Hematopoietic multipotent progenitor cell (in vitro differentiated cells): ENCODE measurements at places on chromosomes 12 and 14.
A peak's percentile ranks its signal among the peaks of the same experiment; 100 is the strongest.

GRCh38 chr12:48940181-48940580, 14.9 kb upstream of the FKBP11 start:
- no peak for DNase-seq

DNA sequence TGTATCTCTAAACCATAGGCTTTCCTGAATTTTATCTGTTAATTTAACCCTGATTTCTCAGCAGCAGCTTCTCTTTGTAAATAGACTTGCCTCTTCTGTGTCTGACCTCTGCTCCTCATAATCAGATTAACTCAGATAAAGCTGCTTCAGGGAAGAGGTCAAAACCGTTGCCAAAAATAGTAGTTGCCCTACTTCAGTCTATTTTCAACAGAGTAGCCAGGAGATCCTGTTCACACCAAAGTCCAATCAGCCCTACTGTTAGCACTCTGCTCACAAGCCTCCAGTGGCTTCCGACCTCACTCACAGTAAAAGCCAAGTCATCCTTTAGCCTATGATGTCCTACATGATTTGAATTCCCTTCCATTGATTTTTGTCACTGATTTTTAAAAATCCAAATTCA, 258.4 kb downstream of the PPFIA2 start:
- no peak for DNase-seq

DNA sequence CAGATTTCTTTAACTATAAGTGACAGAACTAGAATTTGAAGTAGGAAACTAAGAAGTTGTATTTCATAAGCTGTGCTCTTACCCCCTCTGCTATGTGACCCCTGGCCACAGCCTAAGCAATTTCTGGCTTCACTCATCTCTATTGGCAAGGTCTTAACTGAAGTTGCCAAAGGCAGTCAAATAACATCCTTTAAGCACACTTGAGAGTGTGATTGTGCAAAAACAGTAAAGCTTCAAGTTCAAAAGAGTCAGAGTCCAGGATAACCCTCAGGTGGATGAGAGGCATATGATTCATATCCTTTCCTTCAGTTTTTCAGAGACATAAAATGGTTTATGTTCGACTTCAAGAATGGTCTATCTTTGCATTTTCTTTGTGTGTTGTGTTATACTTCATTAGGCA, 45.2 kb downstream of the GRIP1 start:
- DNase-seq: no peak

DNA sequence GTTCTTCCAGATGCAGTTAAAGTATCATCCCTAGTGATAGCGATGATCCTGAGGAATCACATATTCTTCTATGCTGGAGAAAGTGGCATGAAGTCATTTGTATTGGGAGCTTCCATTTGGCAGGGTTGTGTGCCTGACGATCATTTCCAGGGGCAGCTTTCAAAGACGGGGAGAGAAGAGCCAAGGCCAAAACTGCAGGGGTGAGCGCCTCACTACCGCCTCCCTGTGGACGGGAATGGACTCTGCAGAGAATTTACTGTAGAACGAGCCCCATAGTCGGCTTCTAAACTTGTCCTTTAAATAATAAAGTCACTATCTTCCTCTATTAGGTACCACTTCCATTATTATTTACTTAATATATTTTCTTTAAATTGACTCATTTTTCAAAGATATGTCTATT, 555.9 kb upstream of the TMEM132C start:
- DNase-seq: no peak

DNA sequence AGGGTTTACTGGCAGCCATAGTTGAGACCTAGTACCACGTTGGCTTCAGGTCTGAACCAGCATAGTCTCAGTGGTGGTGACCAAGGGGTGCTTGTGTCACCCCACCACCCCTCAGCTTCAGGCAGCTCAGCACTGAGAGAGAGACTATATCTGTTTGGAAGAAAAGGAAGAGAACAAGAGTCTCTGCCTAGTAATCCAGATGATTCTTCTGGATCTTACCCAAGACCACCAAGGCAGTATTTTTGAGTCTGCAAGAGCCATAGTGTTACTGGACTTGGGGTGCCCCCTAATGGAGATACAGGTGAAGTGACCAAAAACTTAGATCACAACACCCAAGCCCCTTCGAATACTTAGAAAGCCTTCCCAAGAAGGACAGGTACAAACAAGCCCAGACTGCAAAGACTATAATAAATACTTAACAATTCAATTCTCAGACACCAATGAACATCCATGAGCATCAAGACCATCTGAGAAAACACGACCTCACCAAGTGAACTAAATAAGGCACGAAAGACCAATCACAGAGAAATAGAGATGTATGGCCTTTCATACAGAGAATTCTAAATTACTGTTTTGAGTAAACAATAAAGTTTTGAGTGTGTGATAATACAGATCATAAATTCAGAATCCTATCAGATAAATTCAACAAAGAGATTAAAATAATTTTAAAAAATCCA, 107.0 kb downstream of the HELB start:
- peak; percentile 76 for DNase-seq

- DNase-seq: no peak
Measured at GRCh38 chr12:16473610-16474326, 126.3 kb downstream of the MGST1 start.

GRCh38 chr12:57760347-57760982, 5.6 kb downstream of the MARCHF9 start:
- no peak for DNase-seq

DNA sequence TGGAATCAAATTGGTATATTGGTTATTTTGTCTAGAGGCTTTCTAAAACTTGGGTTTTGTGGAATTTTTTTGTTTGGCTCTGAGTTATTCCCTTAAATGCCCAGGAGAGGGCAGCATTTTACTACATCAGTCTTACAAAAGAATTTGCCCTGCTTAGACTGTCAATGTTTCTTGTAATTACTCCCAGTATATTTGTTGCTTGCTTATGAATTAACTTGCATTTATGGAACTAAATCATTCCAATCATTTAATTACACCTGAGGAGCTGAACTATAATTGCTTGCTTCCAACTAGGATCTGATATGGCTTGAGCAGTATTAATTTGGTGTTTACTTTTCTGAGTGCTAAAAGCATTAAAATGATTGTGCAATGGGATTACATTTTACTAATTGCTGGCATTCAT, 48.7 kb downstream of the MIPOL1 start:
- peak; percentile 20 for DNase-seq

- no peak for DNase-seq
Measured at GRCh38 chr12:105750096-105750495, 388.7 kb downstream of the NUAK1 start.

GRCh38 chr12:29309320-29309902, 71.6 kb downstream of the ERGIC2 start:
- DNase-seq: peak; percentile 58

GRCh38 chr14:54803396-54803795, 99.2 kb downstream of the GCH1 start:
- peak; percentile 48 for DNase-seq

GRCh38 chr12:48993787-48994186, 5.4 kb downstream of the DDN start:
- no peak for DNase-seq

DNA sequence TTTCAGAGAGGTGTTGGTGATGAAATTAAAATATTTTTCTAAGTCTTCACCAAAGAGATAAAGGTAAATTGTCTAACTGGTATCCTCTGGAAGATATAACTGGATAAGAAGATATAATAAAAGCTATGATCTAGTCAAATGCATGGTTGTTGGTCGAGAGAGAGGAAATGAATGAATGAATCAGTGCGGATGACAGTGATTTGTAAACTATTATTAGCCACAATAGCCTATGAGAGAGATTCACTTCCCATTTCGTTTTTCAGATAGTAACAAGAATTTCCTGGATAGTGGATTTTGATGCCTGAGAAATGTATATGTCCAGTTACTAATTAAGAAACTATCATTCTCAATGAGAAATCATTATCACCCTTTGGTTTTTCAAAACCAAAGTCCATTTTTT, 63.1 kb downstream of the HEATR5A start:
- DNase-seq: no peak

GRCh38 chr12:87150969-87151662, 878.1 kb downstream of the C12orf50 start:
- DNase-seq: no peak

DNA sequence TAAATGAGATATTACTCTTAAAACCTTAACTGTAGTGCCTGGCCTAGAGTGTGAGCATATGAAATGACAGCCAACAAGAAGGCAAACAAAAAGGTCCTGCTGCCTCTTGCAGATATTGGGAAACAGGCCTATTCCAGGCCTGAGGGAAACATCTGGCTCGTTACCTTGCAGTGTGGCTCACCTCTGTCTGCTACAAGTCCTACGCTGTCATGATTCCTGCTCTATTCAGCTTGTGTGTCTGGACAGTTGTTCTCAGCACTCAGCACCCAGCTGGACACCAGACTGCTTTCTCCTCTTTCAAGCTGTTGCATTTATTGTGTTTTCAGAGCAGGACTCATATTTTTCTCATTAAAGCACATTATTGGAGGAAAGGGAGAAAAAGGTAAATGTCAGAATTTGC, 113.5 kb downstream of the TMTC2 start:
- no peak for DNase-seq

- DNase-seq: no peak
Measured at GRCh38 chr14:26993556-26993955, 395.7 kb upstream of the NOVA1 start.

GRCh38 chr12:122200541-122201175, 2.9 kb upstream of the B3GNT4 start:
- no peak for DNase-seq

DNA sequence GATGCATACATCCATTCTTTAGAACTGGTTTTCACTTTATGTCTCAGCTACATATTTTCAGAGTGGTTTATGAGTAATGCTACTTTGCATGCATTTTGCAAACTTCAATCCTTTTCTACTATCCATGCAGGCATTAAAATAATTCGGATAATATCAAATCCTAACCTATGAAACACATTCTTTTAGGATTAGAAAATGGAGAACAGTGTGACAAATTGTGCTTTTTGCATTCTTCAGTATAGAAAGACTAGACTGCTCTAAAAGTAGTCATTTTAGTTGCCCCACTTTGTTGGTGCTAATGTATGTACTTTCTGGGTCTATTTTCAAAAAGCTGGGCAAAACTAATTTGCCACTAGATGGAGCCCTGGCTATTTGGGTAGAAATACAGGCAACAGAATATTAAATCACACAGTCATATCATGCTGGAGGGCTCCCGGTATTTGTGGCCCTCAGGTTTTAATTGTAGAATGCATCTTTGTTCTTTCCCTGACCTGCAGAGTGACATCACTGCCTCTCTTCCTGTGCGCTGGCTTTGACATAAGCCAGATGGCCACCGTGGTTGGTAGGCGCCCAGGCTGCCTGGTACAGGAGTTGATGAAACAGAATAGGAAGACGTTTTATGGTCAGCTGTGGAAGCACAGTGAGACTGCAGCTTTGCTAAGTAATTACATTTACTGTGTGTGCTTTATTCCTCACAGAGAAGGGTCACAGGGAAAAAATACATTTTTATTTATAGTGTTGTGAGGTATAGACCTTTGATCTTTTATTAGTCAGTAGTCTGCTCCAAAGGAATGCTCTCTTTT, 28.1 kb downstream of the MSRB3 start:
- peak; percentile 66 for DNase-seq

DNA sequence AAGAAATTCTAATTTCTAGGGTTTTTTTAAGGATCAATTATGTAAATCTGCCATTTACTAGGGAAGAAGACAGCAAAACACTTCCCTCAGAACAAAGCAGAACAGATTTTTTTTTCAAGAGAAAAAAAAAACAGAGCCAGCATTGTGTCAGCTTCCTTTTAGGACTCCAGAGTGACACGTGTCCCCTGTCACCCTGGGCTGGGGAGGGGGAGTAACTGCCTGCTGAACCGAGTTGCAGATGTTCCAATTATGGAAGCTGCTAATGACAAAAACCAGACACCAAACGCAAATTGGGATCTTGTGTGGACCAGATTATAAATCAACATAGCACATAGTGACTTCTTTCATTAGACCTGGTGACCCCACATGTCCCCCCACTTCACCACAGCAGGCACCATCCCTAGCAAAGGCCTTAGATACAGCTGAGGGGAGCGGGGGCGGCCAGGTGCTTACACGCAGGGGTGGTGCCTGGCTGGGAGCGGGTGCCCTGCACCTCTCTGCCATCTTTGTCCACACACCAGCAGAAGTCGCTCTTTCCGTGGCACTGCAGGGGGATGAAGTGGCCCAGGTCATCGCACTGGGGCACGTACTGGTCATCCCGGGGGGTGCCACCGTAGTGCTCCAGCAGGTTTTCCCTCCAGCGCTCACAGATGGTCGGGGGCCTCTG, 25.4 kb downstream of the RTRAF start:
- no peak for DNase-seq

DNA sequence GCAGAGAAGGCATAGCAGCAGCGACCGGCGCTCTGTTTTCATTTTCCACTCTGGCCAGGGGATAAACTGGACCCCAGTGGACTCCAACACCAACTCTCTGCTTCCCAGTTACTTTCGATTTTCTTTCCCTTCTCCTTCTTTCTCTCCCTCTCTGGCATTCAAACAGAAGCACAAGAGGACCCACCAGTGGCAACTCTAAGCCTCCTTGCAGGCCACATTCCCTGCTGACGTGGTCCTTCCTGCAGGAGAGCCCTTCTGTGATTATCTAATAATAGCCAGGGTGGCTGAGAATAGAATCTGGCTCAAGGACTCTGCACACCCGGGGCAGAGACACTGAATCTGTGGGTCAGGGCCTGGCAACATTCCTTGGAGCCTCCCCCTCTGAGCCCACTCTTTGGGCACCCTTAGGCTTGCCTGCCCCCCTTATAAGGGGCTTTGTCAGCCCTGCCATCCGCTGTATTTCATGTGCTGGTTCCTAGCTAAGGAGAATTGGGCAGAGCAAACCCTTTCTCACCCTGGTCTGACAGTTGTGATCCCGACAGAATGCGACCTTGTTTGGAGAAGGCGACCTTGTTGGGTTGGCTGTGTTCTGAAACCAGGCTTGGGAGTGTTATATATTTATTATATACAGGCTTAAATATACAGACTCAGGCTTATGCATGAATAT, 8.2 kb upstream of the HOXC6 start:
- no peak for DNase-seq

DNA sequence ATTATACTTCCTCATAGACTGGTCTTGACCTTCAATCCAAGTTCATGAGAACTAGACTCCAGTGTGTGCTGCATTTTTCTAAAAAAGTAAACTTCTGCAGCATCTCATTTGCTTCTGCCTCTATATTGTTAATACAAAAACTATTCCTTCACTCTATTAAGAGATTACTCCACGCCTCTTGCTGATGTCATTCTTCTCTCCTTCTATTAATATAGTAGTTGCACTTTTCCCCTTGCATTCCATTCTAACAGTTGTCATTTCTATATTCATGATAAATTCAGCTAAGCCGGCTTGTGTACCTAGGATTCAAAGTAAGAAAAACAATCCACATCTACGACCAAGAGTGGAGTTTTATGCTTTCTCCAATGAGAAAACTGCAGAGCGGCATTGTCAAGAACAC, 480.4 kb upstream of the NOVA1 start:
- DNase-seq: no peak

- DNase-seq: no peak
Measured at GRCh38 chr12:96141216-96141912, 52.8 kb upstream of the ELK3 start.

- peak; percentile 86 for DNase-seq
Measured at GRCh38 chr14:22231018-22231417, 358.0 kb downstream of the DAD1 start.

- no peak for DNase-seq
Measured at GRCh38 chr12:40033242-40033630, 72.6 kb downstream of the SLC2A13 start.

- no peak for DNase-seq
Measured at GRCh38 chr14:22218728-22219127, 370.3 kb downstream of the DAD1 start.

GRCh38 chr12:122081083-122081696, 2.6 kb downstream of the MLXIP start:
- no peak for DNase-seq

- no peak for DNase-seq
Measured at GRCh38 chr12:124650912-124651311, 83.5 kb upstream of the NCOR2 start.
